ENCODE measurements at places on chromosomes 4 and X.

GRCh38 chr4:165124488-165124887, 11.8 kb upstream of the TMEM192 start:
- no peak for DNase-seq

DNA sequence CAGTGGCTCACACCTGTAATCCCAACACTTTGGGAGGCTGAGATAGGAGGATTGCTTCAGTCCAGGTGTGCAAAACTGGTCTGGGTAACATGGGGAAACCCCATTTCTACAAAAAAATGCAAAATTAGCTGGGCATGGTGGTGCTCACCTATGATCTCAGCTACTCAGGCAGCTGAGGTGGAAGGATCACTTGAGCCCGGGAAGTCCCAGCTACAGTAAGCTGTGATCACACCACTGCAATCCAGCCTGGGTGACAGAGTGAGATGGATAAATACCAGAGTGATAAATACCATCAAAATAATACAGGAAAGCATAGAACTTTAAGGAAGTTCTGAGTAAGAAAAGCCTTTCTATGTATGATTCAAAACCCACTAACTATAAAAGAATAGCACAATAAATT, 52.8 kb downstream of the LRBA start:
- DNase-seq = no peak

- peak; percentile 19 for DNase-seq
Measured at GRCh38 chr4:103091601-103092223, 7.9 kb downstream of the BDH2 start.

- no peak for DNase-seq
Measured at GRCh38 chr4:100348473-100348872, 158.2 kb upstream of the DDIT4L start.

GRCh38 chr4:151197247-151197646, 79.7 kb upstream of the PRSS48 start:
- no peak for DNase-seq

- DNase-seq = no peak
Measured at GRCh38 chr4:25890571-25891485, 23.2 kb upstream of the SMIM20 start.

GRCh38 chrX:23883737-23884354, 23.9 kb downstream of the APOO start:
- peak; percentile 53 for DNase-seq

DNA sequence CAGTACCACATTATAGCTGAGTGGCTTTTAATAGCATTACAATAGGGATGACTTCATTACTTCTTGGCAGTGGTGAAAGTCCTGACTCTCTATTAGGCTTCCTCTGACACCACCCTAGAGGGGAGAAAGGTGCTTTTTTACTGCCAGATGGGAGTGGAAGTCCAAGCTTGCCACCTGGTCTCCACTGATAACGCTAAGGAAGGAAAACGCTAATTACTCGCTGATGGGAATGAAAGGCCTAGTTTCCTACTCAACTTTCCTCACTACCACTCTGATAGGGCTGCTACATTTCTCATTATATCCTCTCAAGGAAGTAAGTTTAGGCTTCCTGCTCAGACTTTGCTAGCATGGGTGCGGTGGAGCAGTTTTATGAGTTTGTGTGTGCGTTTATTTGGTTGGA, 62.3 kb upstream of the PAGE3 start:
- DNase-seq = no peak

DNA sequence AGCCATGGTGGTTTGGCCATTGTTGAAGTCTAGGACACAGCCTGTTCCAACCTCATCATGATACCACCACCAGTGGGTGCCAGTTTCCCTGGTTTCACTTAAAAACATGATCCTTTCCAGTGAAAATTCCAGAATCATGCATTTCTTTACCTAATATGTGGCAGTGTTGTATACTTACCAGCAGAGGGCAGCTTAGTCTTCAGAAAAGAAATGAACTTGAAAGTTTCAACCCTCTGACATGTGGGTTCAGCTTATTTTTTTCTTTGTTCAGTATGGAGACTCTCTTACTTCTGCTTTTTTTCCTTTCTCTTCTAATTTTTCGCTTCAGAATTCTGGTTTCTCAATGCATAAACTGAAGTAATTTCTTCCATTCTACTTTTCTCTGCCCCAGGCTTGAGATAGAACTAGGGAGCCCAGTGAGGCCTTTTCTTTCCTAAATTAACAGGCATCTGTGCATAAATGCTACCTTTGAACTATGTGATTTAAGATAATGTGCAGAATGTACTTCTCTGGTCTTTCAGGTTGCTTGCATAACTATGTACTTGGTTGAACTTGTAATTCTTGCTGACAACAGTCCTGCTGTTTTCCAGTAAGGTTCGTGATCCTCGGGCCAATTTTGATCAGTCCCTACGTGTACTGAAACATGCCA, 10.7 kb downstream of the LIAS start:
- DNase-seq = peak; percentile 65

- no peak for DNase-seq
Measured at GRCh38 chrX:106897259-106897658, 5.9 kb downstream of the RIPPLY1 start.

DNA sequence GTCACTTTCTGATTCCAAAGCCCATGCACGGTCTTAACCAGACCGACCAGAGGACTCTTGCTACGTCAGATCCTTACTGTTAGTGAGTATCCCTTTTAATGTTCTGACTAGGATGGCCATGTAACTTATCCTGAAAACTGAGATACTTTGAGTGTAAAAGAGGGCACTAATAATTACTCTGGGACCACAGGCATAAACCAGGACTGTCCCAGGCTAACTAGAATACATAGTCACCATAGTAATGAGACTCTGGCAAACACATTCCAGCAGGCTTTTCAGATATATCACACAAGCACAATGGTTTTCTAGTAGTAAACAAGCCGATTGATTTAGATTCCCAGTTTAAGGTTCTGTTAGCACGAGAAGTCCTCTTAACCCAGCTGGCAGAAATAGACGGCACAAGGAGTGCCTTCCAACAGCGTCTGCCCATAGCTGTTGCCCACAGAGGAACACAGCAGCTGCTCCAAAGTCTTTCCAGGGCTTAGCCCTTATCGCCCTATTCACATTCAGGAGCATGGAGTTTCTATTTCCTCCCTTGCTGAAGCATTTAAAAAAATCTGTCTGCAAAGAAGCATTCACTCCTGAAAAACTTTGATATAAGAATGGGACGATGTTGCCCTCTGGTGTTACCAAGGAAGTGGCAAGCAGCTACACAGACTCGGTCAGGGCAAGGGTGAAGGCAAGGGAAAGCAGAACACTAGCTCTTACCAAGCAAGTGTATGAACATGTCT, 92.4 kb downstream of the CXCL13 start:
- peak; percentile 58 for DNase-seq

DNA sequence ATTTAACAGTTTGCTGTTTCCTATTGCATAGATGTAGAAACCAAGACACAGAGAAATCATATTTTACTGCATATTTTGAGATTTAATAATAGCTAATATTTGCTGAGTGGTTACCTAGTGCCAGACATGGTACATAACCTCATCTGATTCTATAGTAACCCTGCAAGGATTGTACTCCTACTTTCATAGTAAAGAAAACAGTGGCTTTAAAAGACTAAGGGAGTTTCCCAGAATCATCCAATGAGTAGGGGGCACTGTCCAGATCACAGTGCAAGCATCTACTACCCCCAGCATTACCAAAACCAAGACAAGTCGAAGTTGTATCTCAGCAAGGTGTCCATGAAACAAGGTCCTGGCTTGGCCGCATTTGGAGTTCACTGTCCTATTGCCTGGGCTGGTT, 224.5 kb upstream of the TENM3 start:
- DNase-seq = no peak

- DNase-seq = no peak
Measured at GRCh38 chr4:113587156-113587555, 174.4 kb downstream of the CAMK2D start.

DNA sequence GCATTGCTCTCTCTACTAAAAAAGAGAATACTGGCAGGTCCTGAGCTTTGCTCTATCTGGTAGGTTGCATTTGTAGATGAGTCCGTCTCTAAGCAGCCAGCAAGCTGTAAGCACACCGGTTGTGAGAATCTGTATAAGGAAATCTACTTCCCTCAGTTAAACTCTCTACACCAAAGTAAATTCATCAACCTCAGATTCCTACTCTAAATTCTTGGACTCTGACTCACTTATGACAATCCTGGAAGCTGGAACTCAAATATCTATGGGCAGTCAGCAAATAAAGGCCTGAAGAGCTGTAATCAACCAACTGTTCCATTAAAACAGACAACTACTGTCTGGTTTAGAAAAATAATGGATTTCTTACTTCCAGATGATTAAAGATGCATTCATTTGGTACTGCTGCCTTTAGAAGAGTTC, 37.9 kb downstream of the FAT1 start:
- peak; percentile 65 for DNase-seq

DNA sequence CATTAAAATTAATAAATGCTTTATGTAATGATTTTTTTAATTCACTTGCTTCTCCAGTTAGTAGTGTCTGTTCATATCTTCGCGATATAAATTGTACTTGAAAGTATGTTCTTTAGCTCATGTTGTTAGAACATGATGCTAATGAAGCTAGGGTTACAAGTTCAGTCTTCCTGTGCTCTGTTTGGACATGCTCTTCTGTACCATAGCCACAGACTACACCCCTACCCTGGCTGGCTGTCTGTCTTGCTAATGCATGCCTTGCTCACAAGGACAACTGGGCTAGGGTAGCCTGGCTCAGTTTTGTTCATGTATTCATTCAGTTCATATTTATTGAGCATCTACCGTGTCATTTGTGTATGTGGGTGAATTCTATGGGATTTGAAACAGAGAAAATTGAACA, 50.8 kb upstream of the MTMR1 start:
- DNase-seq = no peak

- no peak for DNase-seq
Measured at GRCh38 chr4:3244747-3245146, 4.2 kb upstream of the MSANTD1 start.

- no peak for DNase-seq
Measured at GRCh38 chr4:70681704-70682103, 6.6 kb upstream of the UTP3 start.

- DNase-seq = no peak
Measured at GRCh38 chrX:2901367-2902036, 27.6 kb downstream of the ARSD start.

DNA sequence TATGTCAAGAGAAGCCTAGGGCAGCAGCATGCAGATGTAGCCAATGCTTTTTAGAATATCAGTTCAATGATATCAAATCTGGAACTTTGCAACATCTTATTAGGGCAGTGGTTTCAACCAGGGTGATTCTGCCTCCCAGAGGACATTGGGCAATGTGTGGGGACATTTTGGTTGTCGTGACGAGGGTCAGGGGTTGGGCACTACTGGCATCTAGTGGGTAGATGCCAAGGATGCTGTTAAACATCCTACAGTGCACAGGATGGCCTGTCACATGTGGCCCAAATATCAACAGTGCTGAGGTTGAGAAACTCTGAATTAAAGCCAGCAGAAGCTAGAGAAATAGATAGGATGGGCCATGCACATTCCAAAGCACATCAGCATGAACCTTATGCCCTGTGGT, 152.3 kb downstream of the AMELX start:
- DNase-seq = no peak

DNA sequence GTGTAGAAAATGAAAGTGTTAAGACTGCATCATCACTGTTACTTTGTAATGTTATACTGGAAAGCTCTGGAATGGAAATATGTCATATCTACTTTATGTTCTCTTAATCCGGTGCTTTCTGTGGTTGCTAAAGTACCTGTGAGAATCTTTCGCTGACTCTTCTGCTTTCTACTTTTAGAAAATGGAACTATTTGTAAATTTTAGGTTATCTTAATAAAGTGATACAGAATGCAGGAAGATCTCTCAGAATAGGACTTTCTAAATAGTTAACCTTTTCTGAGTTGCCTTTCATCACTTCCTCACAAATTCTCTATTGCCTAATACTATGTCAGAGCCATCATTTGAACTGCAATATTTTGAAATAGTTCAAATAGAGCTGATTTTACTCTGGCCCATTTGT, 69.3 kb downstream of the BMP2K start:
- DNase-seq = no peak

GRCh38 chr4:5979981-5980380, 38.2 kb downstream of the C4orf50 start:
- DNase-seq = peak; percentile 38

DNA sequence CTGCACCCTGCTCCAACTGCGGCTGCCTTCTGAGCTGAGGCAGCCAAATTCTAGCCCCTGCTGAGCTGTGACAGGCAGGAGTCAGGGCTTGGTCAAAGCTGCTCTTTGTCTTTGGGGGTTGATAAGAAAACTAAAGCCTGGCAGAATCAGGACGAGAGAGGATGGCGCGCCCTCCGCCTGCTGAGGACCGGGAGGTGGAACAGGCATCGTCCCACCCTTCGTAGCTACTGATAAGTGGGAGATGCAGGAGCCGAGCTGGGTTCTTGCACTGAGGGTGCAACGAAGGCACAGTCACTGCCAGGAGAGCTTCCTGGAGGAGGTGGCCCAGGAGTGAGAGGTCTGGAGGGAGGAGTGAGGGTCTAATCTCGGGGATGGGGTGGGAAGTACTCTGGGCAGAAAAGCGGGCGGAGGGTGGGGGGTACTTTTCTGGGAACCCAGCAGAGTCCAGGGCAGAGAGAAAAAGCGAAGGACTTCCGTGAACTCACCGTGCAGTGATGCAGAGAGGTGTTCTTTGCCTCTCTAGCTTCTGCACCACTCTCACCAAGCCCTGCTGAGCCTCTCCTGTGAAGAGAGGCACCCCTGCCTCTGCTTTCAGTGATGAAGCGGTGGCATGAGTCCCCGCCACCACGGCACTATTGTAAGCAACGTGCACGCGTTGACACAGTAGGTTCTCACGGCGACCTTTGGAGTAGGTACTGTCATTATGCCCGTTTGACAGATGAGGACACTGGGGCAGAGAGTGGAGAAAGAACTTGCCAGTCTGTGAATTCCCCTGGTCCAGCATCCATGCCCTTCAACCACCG, 107.8 kb downstream of the SORCS2 start:
- no peak for DNase-seq

DNA sequence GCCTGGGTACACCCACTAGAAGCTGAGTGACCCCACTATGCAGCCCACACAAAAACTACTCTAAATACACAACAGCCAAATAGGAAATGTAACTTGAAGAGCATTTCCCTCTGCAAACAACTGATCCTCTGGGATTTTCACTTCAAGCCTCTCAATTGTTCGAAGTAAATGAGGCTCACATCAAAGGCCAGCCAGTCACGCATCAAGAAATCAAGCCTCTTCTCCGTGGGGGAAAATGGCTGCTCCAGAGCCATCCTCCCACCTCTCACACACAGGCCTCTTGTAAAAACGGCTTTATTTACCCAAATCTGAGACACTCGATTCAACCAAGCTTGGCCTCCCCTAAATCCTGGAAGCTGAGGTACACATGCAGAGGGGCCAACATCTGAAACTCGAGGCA, 14.3 kb downstream of the PCDH19 start:
- DNase-seq = no peak

GRCh38 chr4:24104158-24104565, 214.3 kb upstream of the PPARGC1A start:
- no peak for DNase-seq

- DNase-seq = peak; percentile 17
Measured at GRCh38 chr4:68366600-68366999, 16.7 kb upstream of the YTHDC1 start.

DNA sequence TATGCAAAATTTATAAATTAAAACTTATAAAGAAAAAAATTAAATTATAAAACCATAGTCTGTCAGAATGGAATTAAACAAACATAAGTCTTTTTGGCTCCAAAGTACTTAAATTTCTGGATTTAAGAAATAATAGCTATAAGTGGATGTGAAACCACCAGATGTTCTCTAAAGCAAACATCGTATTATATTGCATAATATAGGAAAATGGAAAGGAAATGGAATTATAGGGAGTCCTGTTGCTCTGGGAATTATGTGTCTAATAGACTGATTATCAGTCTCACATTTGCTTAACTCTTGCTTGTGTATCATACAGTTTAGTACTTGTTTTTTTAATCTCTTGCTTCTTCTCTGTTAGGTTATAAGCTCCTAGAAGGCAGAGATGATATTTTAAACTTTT, 819.2 kb downstream of the RAPGEF2 start:
- no peak for DNase-seq

Data from urothelium cell line (cell line).